ENCODE measurements at places on chromosomes 2 and 18. TPM values are rescaled to one million over a fixed set of nuclear protein-coding genes. Genes with fewer than 3 reads are reported as not detected.

The MAP3K19 gene
- total RNA-seq = not detected

The CYP27A1 gene
- total RNA-seq = 18.1 TPM

The CPLX4 gene
- not detected for total RNA-seq

The SAG gene
- not detected for total RNA-seq

The NCKAP5 gene
- 1.2 TPM for total RNA-seq

The INHA gene
- total RNA-seq = 0.25 TPM

The SLC5A7 gene
- total RNA-seq = not detected

The EPHA4 gene
- 4.8 TPM for total RNA-seq

The LYPD6 gene
- total RNA-seq = 0.13 TPM

The KDM3A gene
- 30.5 TPM for total RNA-seq

The SLC4A3 gene
- total RNA-seq = 0.40 TPM

The RAX gene
- total RNA-seq = not detected

The CDH2 gene
- 57.3 TPM for total RNA-seq

The ERMN gene
- total RNA-seq = under 0.01 TPM

The CELF4 gene
- under 0.01 TPM for total RNA-seq

The AKAIN1 gene
- total RNA-seq = not detected

The DHRS9 gene
- total RNA-seq = not detected

The LONRF2 gene
- 0.13 TPM for total RNA-seq

The COQ10B gene
- 54.6 TPM for total RNA-seq

The INO80B gene
- total RNA-seq = 15.0 TPM

The EHBP1 gene
- total RNA-seq = 43.5 TPM

The ALK gene
- not detected for total RNA-seq

The INO80D gene
- total RNA-seq = 7.3 TPM

The SPP2 gene
- not detected for total RNA-seq

The CBLN2 gene
- total RNA-seq = not detected

The MC5R gene
- not detected for total RNA-seq

The ABCG5 gene
- total RNA-seq = under 0.01 TPM

The PER2 gene
- 5.0 TPM for total RNA-seq

The TBR1 gene
- not detected for total RNA-seq

The DYNAP gene
- total RNA-seq = not detected

The MREG gene
- total RNA-seq = 1.7 TPM

The SLC9A4 gene
- under 0.01 TPM for total RNA-seq

The IL1RL2 gene
- total RNA-seq = 2.2 TPM
